Panc1 (cell line): ENCODE measurements at places on chromosomes 12 and 14. TPM values are rescaled to one million over a fixed set of nuclear protein-coding genes. Genes with fewer than 3 reads are reported as not detected.

Gene EML1
- total RNA-seq, result 35.3 TPM

DNA sequence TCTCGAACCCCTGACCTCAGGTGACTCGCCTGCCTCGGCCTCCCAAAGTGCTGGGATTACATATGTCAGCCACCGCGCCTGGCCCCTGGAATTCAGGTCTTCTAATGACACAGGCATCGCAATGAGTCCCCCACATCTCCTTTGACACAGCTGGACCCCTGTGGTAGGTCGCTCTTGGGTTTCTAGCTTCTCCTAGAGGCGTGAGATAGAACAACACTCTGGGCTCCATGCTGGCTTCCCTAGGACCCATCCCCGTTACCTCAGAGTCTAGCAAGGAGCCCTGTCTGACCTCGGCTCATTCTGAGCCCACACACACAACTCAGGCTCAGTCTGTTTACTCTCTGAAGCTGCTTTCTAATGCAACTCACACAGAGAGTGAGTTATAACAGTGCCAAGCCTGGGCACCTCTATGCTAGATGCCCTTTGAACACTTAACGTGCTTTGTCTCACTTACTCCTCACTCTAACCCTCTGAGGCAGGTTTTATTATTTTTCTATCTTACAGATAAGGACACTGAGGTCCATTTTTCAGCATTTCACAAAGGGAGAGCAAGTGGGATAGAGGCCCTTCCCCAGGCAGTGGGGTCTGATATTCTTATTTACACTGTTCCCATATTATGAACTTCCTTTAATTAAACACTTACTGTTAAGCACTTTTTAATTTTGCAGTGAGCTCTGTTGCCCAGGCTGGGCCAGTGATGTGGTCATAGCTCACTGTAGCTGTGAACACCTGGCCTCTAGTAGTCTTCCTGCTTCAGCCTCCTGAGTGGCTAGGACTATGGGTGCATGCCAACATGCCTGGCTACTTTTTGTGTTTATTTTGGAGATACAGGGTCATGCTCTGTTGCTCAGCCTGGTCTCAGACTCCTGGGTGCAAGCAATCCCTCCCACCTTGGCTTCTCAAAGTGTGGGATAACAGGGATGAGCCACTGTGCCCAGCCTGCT lies 40.6 kb upstream of the RBM19 start:
- no peak for DNase-seq

- no peak for DNase-seq
These were observed 735.5 kb downstream of the MED13L start for GRCh38 chr12:115541891-115542421.

GRCh38 chr14:68688872-68689371 lies 103.9 kb downstream of the ZFP36L1 start:
- no peak for DNase-seq

Gene SMCO3
- not detected for total RNA-seq

DNA sequence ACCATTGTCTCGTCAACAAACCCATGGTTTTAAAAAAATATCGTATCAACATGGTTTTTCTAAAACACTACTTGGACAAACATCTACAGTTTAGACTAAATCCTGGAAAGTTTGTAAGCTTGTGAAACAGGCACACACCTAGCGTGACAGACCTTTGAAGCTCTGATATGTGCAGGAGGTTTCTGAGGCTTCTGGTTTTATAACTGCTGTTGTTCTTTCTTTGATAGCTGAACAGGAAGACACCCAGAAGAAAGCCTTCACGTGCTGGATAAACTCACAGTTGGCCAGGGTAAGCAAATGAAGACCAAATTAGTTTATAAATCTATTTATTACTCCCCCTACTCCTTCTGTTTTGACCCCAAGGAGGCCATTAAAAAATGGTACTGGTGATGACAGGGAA lies 87.6 kb downstream of the SYNE2 start:
- no peak for DNase-seq

- DNase-seq, result no peak
These were observed 77.1 kb downstream of the TTLL5 start for GRCh38 chr14:75738192-75738591.

- DNase-seq, result no peak
These were observed 48.0 kb downstream of the IRAK3 start for GRCh38 chr12:66236969-66237368.

Gene SLC41A2
- total RNA-seq, result 27.3 TPM

DNA sequence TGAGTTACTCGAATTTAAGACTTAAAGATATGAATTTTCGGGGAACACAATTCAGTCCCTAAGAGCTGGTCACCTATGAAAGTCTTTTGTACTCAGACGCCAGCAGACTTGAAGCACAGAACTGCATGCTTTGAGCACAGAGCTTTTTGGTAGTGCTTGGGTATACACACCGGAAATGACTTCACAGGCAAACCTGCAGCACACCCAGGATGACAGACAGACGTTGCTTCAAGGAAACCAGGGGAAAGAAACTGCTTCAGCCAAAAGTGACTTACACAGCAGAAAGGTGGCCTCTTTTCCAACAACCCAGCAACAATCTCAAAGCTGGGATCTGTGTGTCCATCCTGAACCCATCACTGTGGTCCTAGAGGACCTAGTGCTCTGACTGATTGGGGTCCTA lies 975.1 kb downstream of the AACS start:
- DNase-seq, result no peak

DNA sequence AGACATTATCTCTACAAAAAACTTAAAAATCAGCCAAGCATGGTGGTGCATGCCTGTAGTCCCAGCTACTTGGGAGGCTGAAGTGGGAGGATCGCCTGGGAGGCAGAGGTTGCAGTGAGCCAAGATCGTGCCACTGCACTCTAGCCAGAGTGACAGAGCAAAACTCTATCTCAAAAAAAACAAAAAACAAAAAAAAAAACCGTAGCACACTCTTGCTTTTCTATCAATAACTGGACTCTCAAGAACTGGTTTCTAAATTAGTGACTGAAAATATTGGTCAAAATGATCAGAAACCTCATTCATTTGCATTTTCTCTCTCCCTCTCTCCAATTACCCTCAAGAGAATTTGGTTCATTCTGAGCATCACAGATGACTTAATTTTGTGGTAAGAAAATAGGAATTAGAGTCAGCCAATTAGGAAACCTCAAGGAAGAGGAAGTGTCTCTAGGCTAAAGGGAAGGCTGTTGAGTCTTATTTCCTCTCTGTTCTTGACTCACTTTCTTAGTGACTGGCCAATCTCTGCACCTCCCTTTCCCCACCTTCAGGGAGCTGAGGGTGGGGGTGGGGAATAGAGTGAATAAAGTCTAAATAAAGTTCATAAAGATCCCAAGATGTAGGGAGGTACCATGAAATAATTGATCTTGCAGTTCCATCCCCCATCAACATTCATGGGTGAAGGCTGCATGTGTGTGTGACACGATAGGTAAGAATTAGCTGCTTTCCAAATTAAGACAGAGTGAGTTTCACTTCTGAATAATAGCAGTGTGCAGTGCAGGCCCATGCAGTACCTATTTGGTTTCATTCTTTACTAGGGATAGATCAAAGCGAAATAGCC lies 6.8 kb upstream of the PSMA6 start:
- DNase-seq, result no peak

DNA sequence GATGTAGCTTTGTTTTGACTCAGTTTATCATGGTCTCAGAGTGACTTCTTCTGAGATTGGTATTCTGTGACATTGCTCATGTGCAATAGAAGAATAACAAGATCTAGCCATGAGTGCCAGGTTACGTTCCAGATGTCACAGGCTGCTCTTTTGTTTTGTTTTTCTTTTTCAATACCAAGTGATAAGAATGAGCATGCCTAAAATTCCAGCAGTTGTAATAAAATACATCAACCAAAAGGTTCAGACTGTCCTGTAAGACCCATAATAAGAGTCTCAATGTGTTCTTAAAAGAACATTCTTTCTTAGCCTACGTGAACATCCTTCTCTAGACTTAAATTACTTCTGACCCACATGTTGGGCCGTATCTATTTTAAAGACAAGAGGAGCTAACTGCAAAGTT lies 669.2 kb downstream of the DIO2 start:
- DNase-seq, result no peak

DNA sequence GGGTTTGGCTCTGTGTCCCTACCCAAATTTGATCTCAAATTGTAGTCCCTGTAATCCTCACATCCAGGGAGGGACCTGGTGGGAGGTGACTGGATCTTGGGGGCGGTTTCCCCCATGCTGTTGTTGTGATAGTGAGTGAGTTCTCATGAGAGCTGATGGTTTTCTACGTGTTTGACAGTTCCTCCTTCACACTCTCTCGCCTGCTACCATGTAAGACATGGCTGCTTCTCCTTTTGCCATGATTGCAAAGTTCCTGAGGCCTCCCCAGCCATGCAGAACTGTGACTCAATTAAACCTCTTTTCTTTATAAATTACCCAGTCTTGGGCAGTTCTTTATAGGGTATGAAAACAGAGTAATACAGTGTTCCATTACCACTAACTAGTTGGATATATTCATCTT lies 10.3 kb upstream of the LRRC23 start:
- DNase-seq, result no peak
